A549 treated with AZD2906 at 1 μM for 4 hours (cell line): ENCODE measurements at places on chromosomes 7 and 10. TPM values are rescaled to one million over a fixed set of nuclear protein-coding genes. Genes with fewer than 3 reads are reported as not detected.

The PON3 gene
- total RNA-seq: 32.5 to 39.3 TPM (median 39.2 TPM) in 5 replicates

The UBN2 gene
- total RNA-seq: 2.4 to 3.1 TPM (median 2.6 TPM) in 5 replicates

The TSPAN13 gene
- 14.7 to 18.8 TPM (median 17.1 TPM) in 5 replicates for total RNA-seq

The VIM gene
- 1,625 to 1,778 TPM (median 1,701 TPM) in 5 replicates for total RNA-seq

The NPC1L1 gene
- 0.06 to 0.09 TPM (median 0.08 TPM) in 5 replicates for total RNA-seq

The HOXA2 gene
- total RNA-seq: 0.40 to 0.85 TPM (median 0.76 TPM) in 5 replicates

The HOXA7 gene
- 5.0 to 5.3 TPM (median 5.2 TPM) in 5 replicates for total RNA-seq

The PDK4 gene
- total RNA-seq: 28.0 to 36.2 TPM (median 34.5 TPM) in 5 replicates

The ABCB4 gene
- 0.10 TPM in 1 of 5 replicates, not detected in the others for total RNA-seq

The TBL2 gene
- total RNA-seq: 49.0 to 59.2 TPM (median 49.8 TPM) in 5 replicates

The HNRNPF gene
- 323 to 353 TPM (median 341 TPM) in 5 replicates for total RNA-seq

The TAS2R4 gene
- total RNA-seq: 0.05 to 0.17 TPM (median 0.11 TPM) in 5 replicates

The ITPRID1 gene
- total RNA-seq: not detected in 5 replicates

The LRMDA gene
- 3.8 to 4.7 TPM (median 4.1 TPM) in 5 replicates for total RNA-seq

The BLVRA gene
- 71.9 to 86.5 TPM (median 74.9 TPM) in 5 replicates for total RNA-seq

The CPA2 gene
- total RNA-seq: 0.05 to 0.33 TPM (median 0.11 TPM) in 3 of 5 replicates, not detected in the others

The FHIP2A gene
- 8.5 to 11.7 TPM (median 9.9 TPM) in 5 replicates for total RNA-seq

The OIT3 gene
- 0.02 to 0.06 TPM (median 0.05 TPM) in 3 of 5 replicates, not detected in the others for total RNA-seq

The ASB15 gene
- total RNA-seq: not detected in 5 replicates

The GPC2 gene
- total RNA-seq: 0.34 to 1.1 TPM (median 0.66 TPM) in 5 replicates

The KLF14 gene
- total RNA-seq: 0.03 to 0.07 TPM (median 0.05 TPM) in 4 of 5 replicates, not detected in the other

The ATP6V1F gene
- total RNA-seq: 238 to 260 TPM (median 250 TPM) in 5 replicates

The SPOCK2 gene
- total RNA-seq: 0.29 to 0.53 TPM (median 0.40 TPM) in 5 replicates

The MCM10 gene
- 17.9 to 24.7 TPM (median 20.1 TPM) in 5 replicates for total RNA-seq

The PPP1R3A gene
- not detected in 5 replicates for total RNA-seq

The C7orf33 gene
- total RNA-seq: not detected in 5 replicates

The LOXL4 gene
- total RNA-seq: 1.4 to 1.6 TPM (median 1.5 TPM) in 5 replicates

The SLC13A4 gene
- total RNA-seq: not detected in 5 replicates

The PTF1A gene
- not detected in 5 replicates for total RNA-seq

The FAM25G gene
- total RNA-seq: 0.73 to 1.2 TPM (median 0.90 TPM) in 4 of 5 replicates, not detected in the other

The GTF2IRD2 gene
- 4.1 to 8.9 TPM (median 7.2 TPM) in 5 replicates for total RNA-seq

The ADAMTS14 gene
- total RNA-seq: 0.09 to 0.26 TPM (median 0.13 TPM) in 5 replicates

The TSPAN33 gene
- 4.5 to 6.2 TPM (median 5.9 TPM) in 5 replicates for total RNA-seq

The OR13A1 gene
- 0.06 TPM in 1 of 5 replicates, not detected in the others for total RNA-seq

The PTPRE gene
- total RNA-seq: 3.5 to 5.3 TPM (median 5.2 TPM) in 5 replicates
